ENCODE measurements at places on chromosomes 5 and 9.

DNA sequence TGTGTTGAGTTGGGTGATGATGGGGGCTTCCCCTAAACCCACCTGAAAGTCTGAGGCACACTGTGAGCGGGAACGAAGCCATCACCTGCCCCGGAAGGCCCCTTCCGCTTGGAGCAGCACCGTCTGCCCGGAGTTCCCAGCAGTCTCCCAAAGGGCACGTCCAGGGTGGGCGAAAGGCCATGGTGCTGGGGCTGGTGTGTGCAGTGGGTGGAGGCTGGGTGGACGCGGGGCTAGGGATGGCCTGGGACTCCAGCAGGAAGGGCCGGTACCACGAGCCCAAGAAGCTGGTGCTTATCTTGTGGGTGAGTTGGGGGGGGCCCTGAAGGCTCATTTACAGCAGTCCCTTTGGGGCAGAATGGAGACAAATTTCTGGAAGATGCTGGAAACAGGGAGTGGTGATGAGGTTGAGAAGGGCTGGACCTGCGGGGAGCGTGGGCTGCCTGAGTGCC is 4.6 kb downstream of the FLT4 start:
- no peak for DNase-seq

DNA sequence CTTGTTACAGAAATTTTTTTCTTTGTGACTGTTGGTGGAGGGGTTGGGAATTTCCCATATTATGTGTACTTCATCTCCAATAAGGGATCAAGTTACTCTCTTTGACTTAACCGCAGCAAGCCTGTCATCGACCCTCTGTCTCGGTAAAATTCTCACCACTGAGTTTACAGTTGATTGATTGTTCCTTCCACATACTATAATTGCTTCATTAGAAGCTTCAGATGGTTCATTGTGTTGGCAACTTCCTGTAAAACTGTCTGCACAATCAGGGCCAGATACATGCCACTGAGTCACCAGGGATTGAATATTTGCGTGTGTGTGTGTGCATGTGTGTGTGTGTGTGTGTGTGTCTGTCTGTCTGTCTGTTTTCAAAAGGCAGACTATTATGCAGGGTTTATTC is 176.6 kb downstream of the ZNF462 start:
- no peak for DNase-seq

GRCh38 chr5:169923988-169924387 is 56.3 kb downstream of the INSYN2B start:
- DNase-seq, result no peak

- no peak for DNase-seq
These were observed 13.5 kb downstream of the SH3TC2 start for GRCh38 chr5:149049371-149049781.

DNA sequence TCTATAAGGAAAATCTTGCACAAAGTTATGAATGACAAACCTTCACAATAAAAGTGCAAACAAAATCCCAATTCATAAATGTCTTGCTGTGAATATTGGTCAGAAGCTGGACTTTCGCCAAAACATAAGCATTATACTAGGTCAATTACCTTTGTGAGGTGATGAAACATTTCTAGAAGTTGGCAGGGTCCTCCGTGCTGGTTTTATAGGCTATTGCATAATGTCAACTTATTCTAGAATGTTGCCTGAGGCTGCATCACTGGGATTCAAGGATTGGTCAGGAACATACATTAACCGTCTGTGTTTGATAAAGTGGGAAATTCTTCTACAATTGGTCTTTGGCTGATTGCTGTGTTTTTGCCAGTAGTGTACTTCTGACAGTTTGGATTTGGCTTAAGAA is 49.8 kb upstream of the PALM2AKAP2 start:
- DNase-seq, result no peak

- DNase-seq, result peak; percentile 50
These were observed 893 bp upstream of the SH2D3C start for GRCh38 chr9:127779136-127779981.

DNA sequence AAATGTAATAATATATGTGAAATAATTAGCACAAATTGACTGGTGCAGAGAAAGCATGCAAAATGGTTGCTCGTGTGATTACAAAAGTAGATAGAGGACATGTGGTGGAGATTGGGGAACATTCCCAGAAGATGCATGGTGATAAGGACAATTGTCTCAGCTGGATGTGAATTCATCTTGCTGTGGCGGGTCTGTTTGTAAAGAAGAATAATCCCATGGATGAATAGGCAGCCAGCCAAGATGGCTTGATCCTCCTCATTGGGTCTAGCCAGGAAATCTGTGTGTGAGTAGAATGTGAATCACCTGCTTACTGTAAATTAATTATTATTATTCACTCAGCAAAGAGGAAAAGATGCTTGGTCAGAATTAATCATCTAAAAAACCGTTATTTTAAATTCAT is 12.6 kb upstream of the DPYSL3 start:
- no peak for DNase-seq

GRCh38 chr5:141533897-141534296 is 45.0 kb downstream of the PCDHGC5 start:
- DNase-seq, result no peak

DNA sequence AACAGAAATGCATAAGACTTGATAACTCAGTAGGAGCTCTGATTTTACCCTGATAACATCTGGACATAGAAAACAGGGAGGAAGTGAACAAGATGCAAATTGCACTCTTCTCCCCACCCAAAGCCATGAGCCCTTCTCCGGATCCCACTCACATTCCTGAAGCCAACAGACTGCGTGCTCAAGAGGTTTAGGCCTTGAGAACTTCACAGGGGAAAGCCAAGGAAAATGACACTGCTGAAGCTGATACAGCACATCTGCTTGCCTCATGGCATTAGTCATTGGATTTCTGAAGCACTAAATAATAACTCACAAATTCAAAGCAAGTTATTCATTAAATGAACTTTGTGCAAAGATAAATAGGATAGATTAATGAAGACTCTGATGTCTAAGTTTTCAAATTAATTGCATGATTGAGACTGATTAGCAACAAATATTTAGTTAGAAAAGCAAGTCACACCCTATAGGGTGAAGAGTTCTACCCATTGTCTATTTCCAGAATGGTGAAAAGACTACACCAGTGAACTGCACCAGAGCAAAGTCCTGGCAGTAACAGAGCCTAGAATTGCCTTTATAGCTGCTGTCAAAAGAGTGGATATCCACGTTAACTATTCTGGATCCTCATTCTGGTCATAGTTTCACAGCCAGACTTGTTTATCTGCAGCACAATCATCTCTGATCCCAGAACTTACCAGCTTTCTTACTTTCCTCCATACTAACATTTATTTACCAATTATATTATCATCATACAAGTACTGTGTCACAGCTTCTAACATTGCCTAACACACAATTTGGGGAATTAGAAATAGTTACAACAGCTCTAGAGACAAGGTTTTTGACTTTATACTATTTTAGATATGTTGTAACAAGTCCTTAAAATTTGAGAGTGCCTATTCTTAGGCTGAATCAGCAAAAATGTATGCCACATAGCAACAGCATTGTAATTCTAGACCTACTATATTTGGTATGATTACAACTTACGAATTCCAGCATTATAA is 432.1 kb upstream of the RGMB start:
- no peak for DNase-seq

GRCh38 chr5:54908774-54909525 is 76.4 kb downstream of the ESM1 start:
- DNase-seq, result no peak

DNA sequence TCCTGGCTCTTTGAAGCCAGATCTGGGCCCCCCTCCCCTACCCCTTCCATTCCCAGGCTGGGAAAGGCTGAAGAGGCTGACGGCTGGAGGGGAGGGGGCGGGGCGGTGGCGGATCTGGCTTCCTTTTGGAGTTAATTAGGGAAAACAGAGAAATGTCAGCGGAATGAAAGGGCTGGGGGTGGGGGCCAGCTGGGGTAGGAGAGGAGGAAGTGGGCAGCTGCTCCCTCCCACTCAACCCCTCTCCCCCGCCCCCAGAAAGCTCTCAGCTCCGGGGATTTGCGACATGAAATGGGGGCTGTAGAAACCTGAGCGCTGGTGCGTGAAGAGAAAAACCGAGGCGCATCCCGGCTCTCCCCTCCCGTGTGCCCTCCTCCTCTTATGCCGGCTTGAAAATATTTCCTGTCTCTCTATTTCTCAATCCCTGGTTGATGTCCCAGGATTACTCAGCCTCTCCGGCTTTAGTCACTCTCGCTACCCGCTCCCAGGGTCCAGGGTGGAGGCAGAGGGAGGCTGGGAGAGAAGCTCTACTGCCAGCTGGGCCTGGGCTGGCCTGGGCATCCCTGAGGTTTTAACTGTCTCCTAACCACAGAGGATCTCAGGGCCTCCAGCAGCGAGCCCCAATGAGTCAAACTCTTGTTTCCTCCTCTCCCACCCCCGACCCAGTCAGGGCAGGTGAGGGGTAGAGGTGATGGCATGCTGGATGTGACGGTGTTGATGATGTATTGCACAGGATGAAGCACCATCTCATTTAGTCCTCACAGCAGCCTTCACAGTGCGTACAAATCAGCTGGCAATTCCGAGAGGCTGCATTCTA is 20.1 kb downstream of the PCDHGC5 start:
- DNase-seq, result no peak

DNA sequence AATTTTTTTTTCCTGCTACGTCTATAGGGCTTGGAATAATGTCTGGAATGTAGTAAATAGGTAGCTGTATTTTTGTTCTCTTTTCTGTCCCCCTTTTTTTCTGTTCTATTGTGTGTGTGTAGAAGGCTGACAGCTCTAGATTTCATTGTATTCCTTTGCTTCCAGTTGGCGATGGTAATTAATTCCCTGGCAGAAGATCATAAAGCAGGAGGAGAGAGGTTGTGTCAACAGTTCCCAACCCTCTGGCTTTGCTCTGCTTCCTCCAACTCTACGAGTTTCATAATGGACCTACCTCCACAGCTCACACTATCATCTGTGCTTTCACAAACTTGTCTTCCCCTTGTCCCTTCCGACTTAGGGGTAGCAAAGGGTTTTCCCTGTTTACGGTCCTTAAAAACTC is 117.9 kb upstream of the CDH18 start:
- DNase-seq, result no peak

DNA sequence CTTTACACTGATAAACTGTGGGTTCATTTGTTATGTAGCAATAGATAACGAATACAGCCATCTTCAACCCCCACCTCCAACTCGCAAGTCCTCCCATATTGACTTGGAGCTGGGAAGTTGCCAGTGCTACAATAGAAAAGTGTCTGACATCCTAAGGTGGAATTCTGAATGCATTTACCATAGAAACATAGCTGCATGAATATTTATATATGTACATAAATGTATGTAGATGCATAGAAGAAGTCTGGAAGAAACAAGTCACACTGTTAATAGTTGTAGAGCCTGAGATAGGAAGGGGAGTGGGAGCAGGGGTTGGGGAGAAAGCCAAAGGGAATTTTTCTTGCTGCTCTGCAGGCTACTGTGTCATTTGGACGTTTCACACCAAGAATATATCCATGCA is 88.1 kb upstream of the SSBP2 start:
- no peak for DNase-seq

GRCh38 chr5:135565725-135566421 is 12.9 kb downstream of the CXCL14 start:
- peak; percentile 47 for DNase-seq

- no peak for DNase-seq
These were observed 50.4 kb downstream of the SHOC1 start for GRCh38 chr9:111744363-111744762.

DNA sequence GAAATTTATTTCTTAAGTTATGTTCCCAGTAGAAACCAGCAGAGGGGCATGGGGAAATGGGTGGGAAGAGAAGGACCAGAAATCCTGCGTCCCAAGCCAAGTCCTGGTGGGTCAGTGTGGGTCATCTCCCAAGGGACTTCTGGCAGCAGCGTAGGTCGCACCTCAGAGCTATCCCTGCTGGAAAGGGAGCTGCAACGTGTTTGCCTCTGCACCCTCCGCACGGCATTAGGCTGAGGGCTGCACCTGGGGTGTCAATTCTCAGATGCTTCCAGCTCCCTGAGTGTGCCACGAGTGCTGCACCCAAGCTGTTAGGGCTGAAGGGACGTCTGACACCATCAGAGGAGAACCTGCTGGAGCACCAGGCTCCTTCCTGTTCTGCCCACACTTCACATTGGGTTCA is 182.8 kb downstream of the CACNA1B start:
- no peak for DNase-seq

DNA sequence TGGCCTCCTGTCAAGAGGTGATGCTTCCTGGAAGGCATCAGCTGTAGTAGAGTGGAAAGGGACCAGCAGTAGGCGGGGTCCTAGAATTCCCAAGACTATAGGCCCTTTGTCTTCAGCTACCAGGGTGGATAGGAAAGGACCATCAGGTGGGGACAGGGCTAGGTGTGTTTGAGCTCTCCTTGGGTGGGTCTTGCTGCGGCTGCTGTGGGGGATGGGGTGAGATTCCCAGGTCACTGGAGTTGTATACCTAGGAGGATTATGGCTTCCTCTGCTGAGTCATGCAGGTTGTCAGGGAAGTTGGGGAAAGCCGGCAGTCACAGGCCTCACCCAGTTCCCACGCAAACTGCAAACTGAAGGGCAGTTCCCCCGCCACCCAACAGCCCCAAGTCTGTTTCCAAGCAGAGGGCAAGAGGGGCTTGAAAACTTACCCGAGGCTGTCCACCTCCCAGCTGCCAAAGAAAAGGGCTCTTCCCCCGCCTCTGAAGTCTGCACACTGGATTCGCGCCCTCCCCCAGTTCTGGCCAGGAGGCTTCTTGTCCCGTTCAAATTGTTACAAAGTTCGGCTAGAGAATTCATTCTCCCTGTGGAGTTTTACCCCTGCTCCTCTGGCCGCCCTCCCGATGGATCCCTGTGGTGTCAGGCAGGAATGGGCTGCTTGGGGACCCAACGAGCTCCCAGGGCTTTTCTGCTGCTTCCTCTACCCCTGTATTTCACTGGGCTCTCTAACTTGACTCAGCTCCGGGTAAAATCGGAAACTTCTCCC is 23.0 kb upstream of the ECM2 start:
- DNase-seq, result no peak

DNA sequence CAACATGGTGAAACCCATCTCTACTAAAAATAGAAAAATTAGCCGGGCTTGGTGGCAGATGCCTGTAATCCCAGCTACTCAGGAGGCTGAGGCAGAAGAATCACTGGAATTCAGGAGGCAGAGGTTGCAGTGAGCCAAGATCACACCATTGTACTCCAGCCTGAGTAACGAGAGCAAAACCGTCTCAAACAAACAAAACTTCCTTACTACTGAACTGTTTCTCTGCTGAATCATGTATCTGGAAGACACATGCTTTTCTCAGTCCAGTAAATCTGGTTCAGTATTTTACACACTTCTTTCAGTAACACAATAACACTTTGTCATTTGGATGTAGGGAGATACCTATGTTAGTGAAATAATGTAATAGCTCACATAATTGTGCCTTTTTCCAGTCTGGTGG is 7.9 kb downstream of the TRMT10B start:
- no peak for DNase-seq

All from activated CD4-positive, alpha-beta T cell treated with anti-CD3 and anti-CD28 coated beads for 1 hour (primary cell).